SK-N-MC (cell line): ENCODE measurements at places on chromosomes 2 and 18.

- DNase-seq, result no peak
Observed at GRCh38 chr2:240392084-240392947, 43.1 kb upstream of the GPC1 start.

DNA sequence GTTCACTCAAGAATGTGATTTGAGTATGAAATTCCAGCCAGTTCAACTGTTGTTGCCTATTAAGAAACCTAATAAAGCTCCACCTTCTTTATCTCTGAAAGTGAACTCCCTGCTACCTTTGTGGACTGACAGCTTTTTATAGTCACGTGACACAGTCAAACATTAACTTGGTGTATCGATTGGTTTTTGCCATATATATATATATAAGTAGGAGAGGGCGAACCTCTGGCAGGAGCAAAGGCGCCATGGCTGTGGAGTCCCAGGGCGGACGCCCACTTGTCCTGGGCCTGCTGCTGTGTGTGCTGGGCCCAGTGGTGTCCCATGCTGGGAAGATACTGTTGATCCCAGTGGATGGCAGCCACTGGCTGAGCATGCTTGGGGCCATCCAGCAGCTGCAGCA lies at the start of gene UGT1A1:
TSS of gene UGT1A1 (plus strand) at position 228 of the 400 bp plus-strand sequence. CDS start at position 246, 18 bp downstream.
- DNase-seq, result no peak

- no peak for DNase-seq
Observed at GRCh38 chr2:19473350-19473749, 114.9 kb upstream of the OSR1 start.

- DNase-seq, result no peak
Observed at GRCh38 chr2:192030289-192030688, 164.4 kb downstream of the TMEFF2 start.

DNA sequence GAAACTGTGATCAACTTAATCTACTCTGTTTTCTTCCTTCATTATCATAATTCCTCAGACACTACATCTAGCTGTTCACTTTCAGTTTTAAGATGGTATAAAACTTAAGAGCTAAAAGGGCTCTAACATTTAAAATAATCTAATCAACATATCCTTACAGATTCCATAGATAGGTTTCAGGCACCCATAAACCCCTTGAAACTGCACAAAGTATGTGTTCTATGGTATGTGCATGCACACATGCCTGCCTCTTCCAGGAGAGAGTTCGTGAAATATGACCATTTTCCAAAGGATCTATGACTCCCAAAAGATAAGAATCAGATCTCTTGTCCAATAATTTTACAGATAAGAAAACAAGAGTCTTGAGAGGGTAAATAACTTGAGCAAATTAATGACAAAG lies 59.4 kb downstream of the CUL3 start:
- no peak for DNase-seq

DNA sequence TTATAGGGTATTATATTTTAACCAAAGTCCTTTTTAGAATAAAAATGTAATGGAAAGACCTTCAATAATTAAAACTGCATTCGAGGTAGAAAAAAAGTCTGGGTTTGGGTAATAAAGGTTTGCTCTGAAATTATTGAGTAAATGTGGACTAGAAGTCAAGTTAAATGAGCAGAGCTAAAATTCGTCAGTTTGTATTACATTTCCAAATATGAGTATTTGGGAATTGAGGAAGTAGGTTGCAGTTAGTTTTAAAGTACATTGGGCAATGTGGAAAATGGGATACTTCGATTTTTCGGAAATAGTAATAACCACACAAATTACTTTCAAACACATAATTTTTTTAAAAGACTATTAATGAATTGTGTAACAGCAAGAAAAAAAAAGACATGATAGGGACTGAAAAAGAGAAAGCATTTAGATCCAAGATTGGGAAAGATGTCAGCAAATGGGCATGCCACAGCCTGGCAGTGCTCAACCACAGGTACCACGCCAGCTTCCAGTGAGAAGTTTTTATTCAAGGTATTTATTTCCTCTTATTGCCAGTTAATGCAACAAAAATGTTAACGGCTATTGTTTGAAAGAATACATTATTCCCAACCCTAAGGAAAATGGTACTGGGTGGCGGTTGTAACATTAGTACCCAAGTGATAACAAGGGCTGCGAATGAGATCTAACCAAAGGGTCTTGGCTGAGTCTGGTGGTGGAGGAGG lies 50.0 kb downstream of the TTC39C start:
- no peak for DNase-seq

- DNase-seq, result no peak
Observed at GRCh38 chr2:96888072-96889011, 18.5 kb upstream of the SEMA4C start.

- DNase-seq, result no peak
Observed at GRCh38 chr2:96929245-96929925, 57.0 kb downstream of the FAM178B start.

GRCh38 chr18:29501952-29502351 lies 1325.0 kb upstream of the CDH2 start:
- no peak for DNase-seq

GRCh38 chr2:158011055-158011771 lies 90.5 kb upstream of the UPP2 start:
- DNase-seq, result no peak

DNA sequence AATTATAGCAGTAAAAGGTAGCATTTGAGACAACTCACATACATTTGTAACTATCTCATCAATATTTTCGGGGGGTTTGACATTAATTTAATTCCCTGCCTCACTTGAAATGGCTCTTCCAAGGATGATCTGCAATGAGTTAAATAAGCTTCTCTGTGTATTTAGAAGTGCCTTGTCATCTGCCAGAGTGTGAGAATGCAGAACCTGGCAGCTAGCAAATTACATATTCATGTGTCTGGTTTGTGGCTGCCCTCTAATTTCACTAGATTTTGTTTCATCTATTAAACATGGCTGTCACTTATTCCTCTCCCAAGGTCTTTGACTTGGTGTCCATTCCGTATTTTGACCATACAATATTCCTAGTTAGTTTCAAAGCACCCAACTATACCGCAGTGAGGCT lies 158.3 kb upstream of the CAVIN2 start:
- DNase-seq, result no peak

- DNase-seq, result no peak
Observed at GRCh38 chr2:98504381-98505109, 59.9 kb downstream of the INPP4A start.

DNA sequence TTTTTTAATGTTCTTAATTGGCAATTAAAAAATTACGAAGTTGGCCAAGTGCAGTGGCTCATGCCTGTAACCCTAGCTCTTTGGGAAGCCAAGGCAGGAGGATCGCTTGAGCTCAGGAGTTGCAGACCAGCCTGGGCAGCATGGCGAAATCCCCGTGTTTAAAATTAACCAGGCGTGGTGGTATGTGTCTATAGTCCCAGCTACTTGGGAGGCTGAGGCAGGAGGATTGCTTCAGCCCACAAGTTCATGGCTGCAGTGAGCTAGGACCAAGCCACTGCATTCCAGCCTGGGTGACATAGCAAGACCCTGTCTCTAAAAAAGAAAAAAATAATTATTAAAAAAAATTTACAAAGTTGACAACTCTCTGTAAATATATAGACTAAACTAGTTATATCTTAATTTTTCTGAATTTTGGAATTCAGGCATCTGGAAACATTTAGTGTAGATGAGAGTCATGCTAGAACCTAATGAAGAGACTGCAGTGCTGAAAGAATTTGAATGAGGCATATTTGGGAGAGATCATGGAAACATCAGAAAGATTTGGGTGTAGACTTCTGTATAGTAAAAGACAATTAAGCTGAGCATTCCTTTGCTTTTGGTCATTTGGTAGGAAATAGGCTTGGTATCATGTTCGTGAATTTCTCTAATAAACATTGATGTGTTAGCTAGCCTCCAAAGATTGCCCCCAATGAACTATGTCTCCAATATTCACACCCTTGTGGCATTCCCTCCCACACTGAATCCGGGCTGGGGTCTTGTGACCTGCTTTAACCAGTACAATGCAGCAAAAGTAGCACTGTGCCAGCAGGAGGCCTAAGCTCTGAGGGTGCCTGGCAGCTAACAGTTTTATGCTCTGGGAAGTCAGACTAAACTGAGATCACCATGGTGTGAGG lies 4.2 kb upstream of the ROCK1 start:
- no peak for DNase-seq

GRCh38 chr18:40356168-40356567 lies 1598.9 kb upstream of the PIK3C3 start:
- no peak for DNase-seq

DNA sequence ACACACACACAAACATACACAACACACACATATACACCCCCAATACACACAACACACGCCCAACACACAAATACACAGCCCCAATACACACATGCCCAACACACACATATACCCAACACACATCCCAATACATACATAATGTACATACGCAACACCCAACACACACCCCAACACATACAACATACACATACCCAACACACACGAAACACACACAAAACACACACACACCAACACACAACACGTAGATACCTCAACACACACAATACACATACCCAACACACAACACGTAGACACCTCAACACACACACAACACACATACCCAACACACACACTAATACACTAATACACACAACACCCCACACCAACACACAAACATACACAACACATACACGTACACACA lies 8.9 kb upstream of the STK25 start:
- DNase-seq, result no peak

GRCh38 chr2:155223781-155224406 lies 525.4 kb downstream of the KCNJ3 start:
- DNase-seq, result no peak

DNA sequence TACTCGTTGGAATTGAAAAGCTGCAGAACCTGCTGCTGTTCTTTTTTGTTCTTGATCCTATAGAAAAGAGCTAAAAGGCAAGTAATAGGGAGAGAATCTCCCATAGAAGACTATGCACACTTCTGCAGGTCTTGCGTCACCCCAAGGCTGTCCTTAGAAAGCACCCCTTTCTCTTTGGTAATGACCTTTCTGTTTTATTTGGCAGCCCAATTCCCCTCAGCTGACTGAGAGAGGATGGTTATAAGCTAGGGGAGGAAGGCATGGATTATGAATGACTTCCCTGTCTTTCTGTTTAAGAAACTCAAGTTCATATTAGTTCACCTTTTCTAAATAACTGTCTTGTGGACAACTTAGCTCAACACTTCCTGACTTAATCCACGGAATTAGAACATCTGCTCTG lies 122.9 kb downstream of the TXNL1 start:
- DNase-seq, result no peak

GRCh38 chr2:47437287-47437686 lies 34.3 kb downstream of the MSH2 start:
- no peak for DNase-seq

DNA sequence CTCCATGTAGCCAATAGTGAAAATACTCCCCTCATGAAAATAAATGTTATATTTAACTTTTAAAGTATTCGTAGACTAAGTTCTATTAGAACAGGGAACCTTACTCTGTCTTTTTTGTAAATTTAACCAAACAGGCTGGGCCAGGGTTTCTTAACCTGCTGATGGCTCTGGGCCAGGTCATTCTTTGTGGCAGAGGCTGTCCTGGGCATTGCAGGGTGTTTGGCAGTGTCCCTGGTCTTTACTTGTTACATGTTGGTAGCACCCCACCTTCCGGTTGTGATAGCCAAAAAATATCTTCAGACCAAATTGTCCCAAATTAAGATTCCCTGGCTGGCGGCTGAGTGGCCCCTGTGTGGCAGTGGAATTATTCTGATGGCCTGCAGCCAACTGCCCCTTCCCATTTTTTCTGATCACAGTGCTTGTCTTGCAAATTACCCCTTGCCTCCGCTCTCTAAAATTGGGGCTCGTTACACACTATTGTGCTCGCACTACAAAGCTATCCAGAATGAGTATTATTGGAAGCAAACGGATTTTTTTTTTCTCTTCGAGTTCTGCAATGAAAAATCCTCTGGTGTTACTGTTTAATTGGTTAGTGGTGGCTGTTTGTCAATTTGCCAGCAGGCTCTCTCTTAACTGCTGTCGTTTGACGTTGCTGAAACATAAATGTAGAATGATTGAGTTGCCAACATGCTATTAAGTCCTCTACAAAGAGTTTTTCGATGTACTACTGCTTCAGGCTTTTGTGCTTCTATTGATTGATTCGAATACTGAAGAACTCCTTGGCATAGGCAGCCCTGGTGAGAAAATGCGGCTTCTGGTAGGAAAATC lies 216.9 kb downstream of the SH3RF3 start:
- DNase-seq, result no peak

GRCh38 chr2:121485039-121485438 lies 45.6 kb upstream of the RNU4ATAC start:
- DNase-seq, result no peak

DNA sequence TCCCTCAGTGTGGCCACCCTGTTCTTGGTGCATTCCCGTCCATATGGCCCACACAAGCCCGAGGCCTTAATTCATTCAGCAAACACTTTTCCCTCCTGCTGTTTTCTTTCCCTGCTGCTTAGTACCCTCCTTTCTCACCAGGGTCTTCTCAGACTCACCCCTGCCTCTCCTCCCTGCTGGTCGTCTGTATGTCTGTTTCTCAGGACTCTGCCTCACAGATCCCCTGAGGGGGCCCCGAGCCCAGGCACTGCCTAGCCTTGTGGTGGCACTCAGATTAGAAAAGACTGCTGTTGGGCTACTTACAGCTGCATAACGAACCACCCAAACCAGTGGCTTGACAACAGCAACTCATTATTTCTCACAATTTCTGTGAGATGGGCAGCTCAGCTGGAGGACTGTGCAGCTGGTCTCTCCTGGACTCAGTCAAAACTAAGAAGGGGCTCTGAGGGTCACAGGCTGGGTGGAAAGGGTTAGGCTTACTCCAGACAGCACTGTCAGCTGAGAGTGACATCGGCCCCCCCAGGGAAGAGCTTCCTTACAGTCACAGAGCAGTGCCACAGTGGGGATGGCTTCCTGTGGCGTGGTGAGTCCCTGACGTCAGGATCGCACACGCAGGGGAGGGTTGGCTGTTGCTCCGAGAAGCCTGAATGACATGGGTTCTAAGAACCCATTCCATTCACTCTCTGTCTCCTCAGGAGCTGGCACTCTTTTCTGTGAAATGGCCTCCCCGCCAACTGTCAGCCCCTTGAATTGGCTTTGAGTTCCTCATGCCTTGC lies 139.0 kb downstream of the UXS1 start:
- DNase-seq, result no peak

DNA sequence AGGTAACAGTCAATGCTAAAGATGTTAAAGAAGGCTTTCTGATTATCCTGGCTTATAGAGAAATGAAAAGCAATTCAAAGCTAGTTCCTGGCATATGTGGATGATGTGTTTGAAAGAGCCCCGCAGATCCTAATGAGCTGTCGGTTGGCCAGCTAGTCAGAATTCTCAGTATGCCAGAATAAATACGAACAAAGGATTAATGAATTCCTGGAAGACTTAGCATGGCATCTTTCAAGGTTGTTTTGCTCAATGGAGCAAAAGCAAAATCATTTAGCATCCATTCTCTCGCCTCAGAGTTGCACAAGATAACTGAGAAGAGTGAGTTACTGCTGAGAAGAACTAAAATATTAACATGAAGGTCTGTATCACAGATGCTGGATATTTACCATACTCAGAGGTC lies 307.6 kb downstream of the RIT2 start:
- no peak for DNase-seq

- peak; percentile 77 for DNase-seq
Observed at GRCh38 chr2:33134086-33134771, 187.5 kb downstream of the LTBP1 start.

- DNase-seq, result no peak
Observed at GRCh38 chr2:234110219-234110618, 59.7 kb downstream of the SPP2 start.

- no peak for DNase-seq
Observed at GRCh38 chr2:79085382-79085781, 2.4 kb downstream of the REG1B start.

GRCh38 chr2:33133454-33133952 lies 186.8 kb downstream of the LTBP1 start:
- no peak for DNase-seq
